Right renal cortex interstitium (tissue), 3 donors: ENCODE measurements at places on chromosomes 2 and 18. TPM values are rescaled to one million over a fixed set of nuclear protein-coding genes. Genes with fewer than 3 reads are reported as not detected.

- DNase-seq, result no peak
Measured at GRCh38 chr18:72555968-72556367, 11.8 kb upstream of the CBLN2 start.

- DNase-seq, result no peak
Measured at GRCh38 chr2:32222966-32223365, 41.7 kb downstream of the NLRC4 start.

GRCh38 chr2:205060269-205060668, 515.0 kb downstream of the PARD3B start:
- no peak for DNase-seq

GRCh38 chr18:13613591-13614501, 112.5 kb downstream of the FAM210A start:
- no peak for DNase-seq

DNA sequence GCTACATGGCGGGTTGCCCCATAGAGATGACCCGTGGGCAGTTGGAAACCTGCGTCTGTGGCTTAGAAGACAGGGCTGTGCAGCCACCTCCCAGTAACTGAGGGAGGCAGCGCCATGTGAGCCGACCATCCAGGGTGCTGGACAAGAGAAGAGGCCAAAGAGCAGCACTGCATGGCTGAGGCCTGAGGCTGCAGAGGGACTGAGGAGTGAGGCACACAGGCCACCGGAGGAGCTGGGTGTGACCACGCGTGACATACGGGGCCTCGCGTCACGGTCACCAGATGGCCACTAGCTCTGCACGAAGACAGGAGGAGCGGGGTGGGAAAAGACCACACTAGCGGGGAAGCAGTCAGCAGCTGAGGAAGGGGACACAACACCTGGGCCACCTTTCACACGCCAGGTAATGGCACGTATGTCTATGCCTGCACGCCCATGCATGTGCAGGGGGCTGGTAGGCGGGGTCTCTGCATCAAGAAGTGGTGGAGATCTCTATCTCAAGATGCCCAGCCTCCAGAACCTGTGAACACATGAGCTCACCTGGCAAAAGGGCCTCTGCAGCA, 61.4 kb downstream of the NDUFA10 start:
- no peak for DNase-seq

GRCh38 chr2:198312596-198313483, 508.4 kb downstream of the PLCL1 start:
- DNase-seq, result no peak

GRCh38 chr2:10521356-10522169, 73.4 kb upstream of the ODC1 start:
- DNase-seq, result no peak

GRCh38 chr2:76316691-76317090, 606.0 kb upstream of the GCFC2 start:
- DNase-seq, result no peak

- no peak for DNase-seq
Measured at GRCh38 chr18:13165636-13166423, 52.7 kb upstream of the LDLRAD4 start.

DNA sequence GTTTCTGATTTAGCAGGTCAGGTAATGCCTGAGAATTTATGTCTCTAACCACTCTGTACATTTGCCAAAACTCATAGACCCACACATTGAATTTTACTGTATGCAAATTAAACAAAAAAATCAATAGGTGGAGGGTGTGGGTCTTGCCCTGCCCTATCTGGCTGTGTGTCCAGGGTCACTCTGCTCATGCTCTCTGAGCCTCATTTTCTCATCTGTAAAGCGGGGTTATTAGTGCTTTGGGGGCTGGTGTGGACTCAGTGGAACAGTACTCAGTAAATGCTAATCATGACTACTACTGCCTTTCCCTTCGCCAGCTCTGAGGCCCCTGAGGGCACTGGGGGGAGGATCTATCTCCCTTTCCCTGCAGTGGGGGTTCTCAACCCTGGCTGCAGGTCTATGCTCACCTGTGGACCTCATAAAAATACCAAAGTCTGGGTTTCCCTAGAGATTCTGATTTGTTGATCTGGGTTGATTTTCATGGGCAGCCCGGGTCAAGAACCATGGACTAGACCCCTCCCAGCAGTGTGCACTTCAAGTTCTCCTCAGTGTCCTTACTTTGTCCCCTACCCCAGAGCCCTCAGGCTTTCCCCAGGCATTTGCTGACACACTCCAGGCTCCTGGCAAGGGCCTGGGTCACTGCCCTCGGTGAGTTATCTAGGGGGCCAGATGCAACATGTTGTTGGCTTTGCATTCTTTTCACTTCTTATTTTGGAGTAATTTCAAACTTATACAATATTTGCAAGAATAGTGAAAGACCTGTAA, 27.5 kb downstream of the MTHFD2 start:
- DNase-seq, result no peak

- no peak for DNase-seq
Measured at GRCh38 chr2:98157557-98157956, 70.6 kb downstream of the VWA3B start.

DNA sequence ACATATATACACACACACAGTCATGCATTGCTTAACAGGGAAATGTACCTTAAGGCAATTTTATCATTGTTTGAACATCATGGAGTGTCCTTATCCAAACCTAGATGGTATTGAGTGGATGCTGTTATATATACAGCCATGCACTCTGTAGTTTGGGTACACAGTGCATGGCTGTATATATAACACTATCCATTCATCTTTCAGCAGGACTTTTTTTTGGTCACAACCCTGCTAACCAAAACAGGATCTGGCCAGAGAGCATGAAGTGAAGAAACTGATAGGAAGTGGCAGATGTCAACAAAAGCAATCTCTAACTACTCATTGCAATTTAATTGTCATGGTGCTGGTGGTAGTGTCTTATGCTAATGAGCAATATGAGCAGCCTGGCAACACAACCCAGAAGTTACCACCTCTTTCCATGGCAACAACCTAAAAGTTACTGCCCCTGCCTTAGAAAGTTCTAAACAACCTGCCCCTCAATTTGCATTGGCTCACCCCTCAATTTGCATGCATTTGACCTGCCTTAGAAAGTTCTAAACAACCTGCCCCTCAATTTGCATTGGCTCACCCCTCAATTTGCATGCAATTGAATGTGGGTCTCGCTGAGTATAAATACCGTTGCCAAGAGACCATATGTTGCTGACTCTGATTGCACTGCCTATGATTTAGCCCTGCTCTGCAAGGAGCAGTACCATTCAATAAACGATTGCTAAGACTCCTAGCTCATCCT, 434.9 kb downstream of the DSEL start:
- DNase-seq, result no peak

GRCh38 chr2:8684878-8685696, 3.2 kb downstream of the ID2 start:
- DNase-seq, result no peak

GRCh38 chr2:9675415-9676351, 44.9 kb upstream of the YWHAQ start:
- DNase-seq, result no peak

GRCh38 chr2:191148791-191149190, 2.0 kb downstream of the STAT4 start:
- DNase-seq, result no peak

- peak; percentile 4 for DNase-seq
Measured at GRCh38 chr2:44392338-44392943, 30.7 kb downstream of the CAMKMT start.

- no peak for DNase-seq
Measured at GRCh38 chr2:44799105-44799504, 142.4 kb upstream of the SIX3 start.

- no peak for DNase-seq
Measured at GRCh38 chr18:28357766-28358401, 181.0 kb upstream of the CDH2 start.

- no peak for DNase-seq
Measured at GRCh38 chr2:18118703-18119102, 240.2 kb downstream of the KCNS3 start.

- no peak for DNase-seq
Measured at GRCh38 chr18:56200381-56200911, 437.9 kb downstream of the TXNL1 start.

DNA sequence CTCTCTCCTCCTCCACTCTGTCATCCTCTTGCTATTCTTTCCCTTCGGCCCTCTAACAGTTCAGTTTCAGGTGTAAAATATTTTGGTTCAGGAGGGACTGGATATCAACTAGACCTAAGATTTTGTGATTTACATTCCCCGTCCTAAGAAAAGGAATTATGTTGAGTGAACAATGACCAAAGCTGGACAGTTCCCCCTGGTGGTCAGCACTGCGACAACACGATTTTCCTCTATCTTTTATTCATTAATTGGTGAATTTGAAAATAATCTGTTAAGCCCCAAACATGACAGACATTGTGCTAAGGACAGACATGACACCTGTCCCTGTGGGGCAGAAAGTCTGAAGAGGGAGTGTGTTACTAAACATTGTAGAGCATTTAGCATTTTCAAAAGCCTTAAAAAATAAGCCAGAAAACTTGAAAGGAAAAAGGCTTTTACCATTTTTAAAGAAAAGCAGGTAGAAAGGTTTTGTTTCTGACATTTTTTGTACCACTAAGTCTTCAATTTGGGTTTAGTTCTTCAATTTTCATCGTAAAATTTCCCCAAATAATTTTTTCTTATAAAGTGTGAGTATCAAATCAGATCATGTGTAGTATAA, 28.4 kb upstream of the GTF2A1L start:
- DNase-seq, result no peak

DNA sequence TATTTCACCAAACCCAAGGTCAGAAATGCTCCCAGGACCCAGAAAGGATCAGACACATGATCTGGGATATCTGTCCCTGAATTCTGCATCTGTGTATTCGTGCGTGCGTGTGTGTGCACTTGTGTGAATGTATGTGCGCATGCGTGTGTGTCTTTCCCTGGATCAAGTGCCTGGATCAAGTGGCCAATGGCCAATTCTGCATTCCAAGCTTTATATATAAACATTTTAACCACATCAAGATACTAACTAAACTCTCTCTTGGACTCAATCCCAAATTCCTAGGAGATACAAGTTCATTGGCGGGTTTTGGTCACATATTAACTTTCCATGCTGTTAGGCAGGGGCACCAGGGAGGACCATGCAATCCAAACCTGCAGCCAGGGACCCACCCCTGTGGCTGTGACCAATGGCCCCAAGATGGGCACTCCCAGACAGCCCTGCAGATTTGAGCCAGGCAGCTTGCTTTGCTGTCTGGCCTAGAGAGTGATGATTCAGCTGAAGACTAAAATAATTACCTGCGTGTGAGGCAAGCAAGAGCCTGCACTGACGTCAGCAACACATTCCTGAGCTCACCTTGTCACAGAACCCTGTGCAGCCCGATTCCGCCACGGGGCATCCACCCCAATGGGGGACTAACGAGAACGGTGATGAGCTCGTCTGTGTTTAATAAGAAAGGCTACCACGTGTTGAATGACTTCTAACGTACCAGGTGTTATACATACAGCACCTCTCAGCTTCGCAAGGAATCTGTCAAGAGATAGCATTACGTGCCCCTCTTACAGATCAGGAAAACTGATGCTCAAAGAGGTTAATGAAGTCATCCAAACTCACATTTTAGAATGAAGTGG, 45.3 kb upstream of the ROCK2 start:
- peak; percentile 66 for DNase-seq

GRCh38 chr2:10875126-10875525, 36.6 kb upstream of the KCNF1 start:
- DNase-seq, result no peak

GRCh38 chr2:16168506-16169264, 228.3 kb downstream of the MYCN start:
- DNase-seq, result no peak

Gene PIEZO2
- 16.6 TPM for polyA plus RNA-seq

Gene FEV
- polyA plus RNA-seq, result not detected

Gene ITGB6
- polyA plus RNA-seq, result 19.6 TPM
